ENCODE measurements at places on chromosomes 6 and 20.

- DNase-seq: no peak
These were observed 14.5 kb downstream of the LAMA5 start for GRCh38 chr20:62352402-62353288.

GRCh38 chr6:34593701-34594100 is 37.6 kb upstream of the SPDEF start:
- no peak for DNase-seq

- no peak for DNase-seq
These were observed 88.9 kb upstream of the MRPS10 start for GRCh38 chr6:42306439-42307140.

DNA sequence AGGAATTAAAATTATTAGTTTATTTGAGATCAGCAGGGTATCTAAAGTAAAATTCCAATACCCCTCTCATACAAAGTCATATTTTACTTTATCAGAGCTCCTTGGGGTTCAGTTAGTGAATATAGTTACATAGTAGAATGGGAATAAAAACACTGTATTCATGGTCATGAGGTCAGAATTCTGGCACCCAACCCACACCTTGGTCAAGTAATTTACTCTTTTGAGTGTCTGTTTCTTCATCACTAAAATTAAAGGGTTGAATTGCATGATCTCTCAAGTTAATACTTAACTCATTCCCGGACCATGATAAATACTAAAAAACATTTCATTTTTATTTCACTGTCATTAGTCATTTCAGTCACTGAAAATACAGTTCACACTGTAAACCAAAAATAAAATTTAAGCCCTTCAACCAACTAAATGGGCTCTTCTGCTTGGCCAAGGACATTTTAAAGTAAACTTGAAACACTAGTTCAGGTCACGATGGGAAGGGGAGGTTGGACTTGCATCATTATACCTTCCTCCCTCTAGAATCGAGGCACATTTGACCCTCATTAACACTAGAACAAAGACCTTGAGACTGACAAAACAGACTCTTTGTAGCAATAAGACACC is 21.1 kb upstream of the HLA-DRB1 start:
- DNase-seq: no peak

GRCh38 chr6:125904871-125905270 is 51.7 kb upstream of the HINT3 start:
- DNase-seq: no peak

- no peak for DNase-seq
These were observed 39.3 kb downstream of the SNRNP48 start for GRCh38 chr6:7629321-7629720.

GRCh38 chr6:57147955-57148858 is 23.9 kb upstream of the BAG2 start:
- no peak for DNase-seq

DNA sequence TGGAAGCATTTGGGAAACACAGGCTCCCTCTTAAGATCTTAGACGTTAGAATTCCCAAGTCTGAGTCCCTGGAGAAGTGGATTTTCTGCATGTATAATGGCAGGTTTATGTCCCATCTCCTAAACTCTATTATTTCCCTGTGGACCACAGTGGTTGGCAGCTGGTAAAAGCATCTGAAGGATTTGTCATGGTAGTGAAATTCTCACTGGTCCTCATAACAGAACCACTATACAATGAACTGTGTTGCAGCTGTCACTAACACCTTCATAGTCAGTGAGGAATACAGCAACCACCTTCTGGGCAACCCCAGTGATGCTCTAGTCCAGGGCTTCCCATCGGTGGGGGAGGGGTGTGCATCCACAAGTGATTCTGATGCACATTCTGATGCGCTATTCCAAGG is 396.9 kb downstream of the ZFAND3 start:
- DNase-seq: no peak

GRCh38 chr20:63351811-63352591 is 9.1 kb downstream of the CHRNA4 start:
- DNase-seq: no peak

- no peak for DNase-seq
These were observed 23.2 kb downstream of the LAMA4 start for GRCh38 chr6:112231164-112231563.

- no peak for DNase-seq
These were observed 102.2 kb downstream of the ZNF217 start for GRCh38 chr20:53491462-53491861.

- DNase-seq: no peak
These were observed 94.7 kb upstream of the ZNF322 start for GRCh38 chr6:26754212-26754611.

GRCh38 chr20:2840967-2841531 is 504 bp downstream of the VPS16 start:
- DNase-seq: no peak

GRCh38 chr6:85496009-85496579 is 46.2 kb downstream of the NT5E start:
- no peak for DNase-seq

DNA sequence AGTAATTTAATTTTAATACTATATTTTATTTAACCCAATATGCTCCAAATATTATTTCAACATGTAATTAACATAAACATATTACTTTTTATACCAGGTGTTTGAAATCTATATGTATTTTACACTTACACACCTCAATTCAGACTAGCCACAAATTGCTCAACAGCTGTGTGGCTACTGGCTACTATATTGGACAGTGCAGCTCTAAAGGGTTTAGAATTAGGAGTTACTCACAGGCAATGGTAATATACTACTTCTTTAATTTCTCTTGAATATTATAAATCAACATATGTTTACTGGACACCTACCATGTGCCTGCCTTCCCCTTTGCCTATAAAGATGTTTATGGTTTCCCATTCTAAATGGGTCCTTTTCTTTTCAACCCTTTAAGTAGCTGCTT is 2.3 kb downstream of the MTRF1L start:
- no peak for DNase-seq

DNA sequence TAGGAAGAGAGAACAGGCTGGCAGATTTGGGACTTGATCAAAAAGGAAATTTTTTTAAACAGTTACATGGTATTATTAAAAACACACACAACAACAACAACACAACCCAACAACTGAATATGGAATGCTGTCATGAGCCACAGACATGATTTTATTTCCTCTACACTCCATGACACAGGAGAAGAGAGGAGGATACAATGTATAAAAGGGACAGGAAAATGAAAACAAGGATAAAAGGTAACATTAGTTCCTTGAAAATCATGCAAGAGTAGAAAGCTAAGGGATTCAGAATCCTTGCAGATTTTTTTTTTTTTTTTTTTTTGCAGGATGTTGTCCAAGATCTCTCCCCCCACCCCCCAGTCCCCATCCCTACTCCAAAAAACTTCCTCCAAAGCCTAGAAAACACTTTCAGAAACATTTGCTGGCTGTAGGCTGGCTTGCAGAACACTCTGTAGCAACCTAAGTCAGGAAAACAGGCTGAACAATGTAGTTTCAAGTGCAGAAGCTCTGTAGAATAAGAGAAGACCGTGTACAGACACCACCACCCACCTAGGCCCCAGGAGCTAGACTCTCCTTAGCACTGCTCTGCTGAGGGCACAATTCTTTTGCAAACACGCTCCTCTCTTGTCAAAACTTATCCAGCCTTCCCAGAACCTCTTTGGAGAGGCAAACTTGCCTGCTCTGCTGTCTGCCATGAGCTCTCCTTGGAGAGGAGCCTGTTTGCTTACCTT is 845 bp downstream of the ZMYND8 start:
- no peak for DNase-seq

GRCh38 chr6:74114428-74114827 is 418.4 kb downstream of the CD109 start:
- no peak for DNase-seq

DNA sequence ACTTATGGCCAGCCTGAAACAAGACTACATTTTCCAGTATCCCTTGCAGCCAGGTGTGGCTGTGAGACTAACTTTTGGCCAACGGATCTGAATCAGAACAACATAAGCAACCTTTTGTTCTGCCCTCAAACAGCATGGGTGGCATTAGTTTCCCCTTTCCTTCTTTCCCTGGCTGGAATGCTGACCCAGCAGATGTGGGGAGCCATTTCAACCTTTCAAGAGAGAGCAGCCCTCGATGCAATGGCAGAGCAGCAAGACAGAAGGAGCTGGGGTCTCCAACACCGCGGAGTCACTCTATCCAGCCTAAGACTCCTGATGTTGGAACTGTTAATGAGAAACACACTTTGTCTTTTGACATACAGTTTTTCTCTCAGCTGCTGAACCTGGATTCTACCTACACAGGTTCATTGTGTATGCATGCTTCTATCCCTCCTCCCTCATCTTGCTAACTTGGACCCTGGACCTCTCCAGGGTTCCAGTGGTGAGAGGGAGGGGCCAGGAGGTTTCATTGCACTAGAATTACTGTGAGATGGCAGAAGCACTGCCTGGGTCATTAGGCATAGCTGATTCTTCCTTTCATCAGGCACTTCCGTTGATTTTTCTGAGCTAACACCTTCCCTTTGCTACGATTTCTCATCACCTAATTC is 28.8 kb upstream of the DDR1 start:
- DNase-seq: no peak

DNA sequence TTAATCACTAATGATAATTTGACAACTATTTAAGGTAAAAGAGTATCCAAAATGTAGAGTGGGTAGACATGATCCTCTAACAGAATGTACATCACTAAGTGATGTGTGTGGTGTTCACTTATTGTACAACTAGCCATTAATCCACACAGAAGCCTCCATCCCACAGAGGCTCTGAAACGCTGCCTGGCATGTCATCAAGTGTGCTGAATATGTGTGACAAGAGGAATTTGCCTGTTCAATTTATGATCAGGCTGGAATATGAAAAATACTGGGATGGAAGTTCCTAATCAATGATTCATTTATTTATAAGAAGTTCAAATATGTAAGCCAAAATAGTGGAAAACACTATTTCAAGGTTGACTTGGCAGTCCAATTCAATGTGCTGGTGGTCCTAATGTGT is 72.4 kb downstream of the BACH2 start:
- no peak for DNase-seq

GRCh38 chr6:5811997-5812396 is 194.7 kb downstream of the NRN1 start:
- no peak for DNase-seq

- DNase-seq: no peak
These were observed 118.1 kb downstream of the CEBPB start for GRCh38 chr20:50308513-50309279.

- no peak for DNase-seq
These were observed 382.8 kb upstream of the TSHZ2 start for GRCh38 chr20:52589251-52589812.

DNA sequence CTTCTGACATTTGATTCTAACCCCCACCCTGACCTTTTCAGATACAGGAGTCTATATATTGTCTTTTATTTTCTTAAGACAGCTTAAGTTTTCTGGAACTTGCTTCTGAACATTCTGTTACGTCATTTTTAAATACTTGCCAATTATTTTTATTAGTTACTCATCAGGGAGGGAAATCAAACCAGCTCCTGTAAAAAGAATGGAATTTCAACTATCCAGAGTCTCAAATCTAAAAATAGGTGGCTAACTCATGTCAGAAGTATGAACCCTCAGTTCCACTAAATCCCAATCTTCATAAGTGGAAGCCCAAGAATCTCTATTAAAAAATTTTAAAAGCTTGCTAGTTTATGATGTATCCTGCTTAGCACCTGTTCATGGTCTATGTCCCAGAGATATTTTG is 900.0 kb downstream of the KIF16B start:
- DNase-seq: no peak

GRCh38 chr6:137224799-137225198 is 5.6 kb upstream of the IFNGR1 start:
- no peak for DNase-seq

- DNase-seq: no peak
These were observed 40.1 kb downstream of the TBPL1 start for GRCh38 chr6:133992992-133993680.

DNA sequence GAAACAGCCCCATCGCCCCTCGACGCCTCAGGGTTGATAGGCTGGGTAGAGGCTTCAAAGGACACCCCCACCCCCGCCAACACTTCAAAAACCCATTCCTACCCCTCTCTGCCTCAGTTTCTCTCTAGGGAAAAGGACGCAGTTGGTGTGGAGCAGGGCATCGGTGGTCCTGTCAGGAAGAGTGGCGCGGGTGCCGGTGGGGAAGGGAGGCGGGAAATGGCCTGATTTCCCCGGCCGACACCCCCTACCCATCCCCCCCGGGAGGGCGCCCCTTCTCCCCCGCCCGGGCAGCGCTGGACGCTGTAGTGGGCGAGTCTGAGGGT is 367 bp downstream of the NRSN2 start:
- DNase-seq: no peak

GRCh38 chr6:110731196-110731595 is 84.1 kb downstream of the CDK19 start:
- DNase-seq: no peak

DNA sequence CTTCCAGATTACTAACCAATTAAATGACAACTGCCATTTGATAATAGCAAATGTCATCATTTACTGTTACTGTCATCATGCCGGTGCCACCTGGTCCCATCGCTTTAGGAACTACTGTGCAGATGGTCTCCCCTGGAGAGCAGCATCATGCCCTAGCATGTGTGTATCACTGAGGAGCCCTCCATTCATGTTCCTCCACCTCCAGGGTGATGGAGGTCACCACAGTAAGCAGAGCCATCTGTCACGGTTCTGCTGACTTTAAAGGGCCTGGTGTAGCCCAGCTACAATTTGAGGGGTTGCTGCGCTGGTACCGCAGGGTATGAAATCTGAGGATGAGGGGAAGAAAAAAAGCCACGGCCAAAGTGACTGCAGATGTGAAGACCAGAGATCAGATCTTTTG is 118.8 kb upstream of the KCNK16 start:
- DNase-seq: no peak

GRCh38 chr6:89449193-89449592 is 16.2 kb downstream of the ANKRD6 start:
- no peak for DNase-seq

- no peak for DNase-seq
These were observed 340.2 kb downstream of the HACE1 start for GRCh38 chr6:104519566-104519965.

- DNase-seq: no peak
These were observed 31.2 kb downstream of the FRK start for GRCh38 chr6:116029535-116029934.

DNA sequence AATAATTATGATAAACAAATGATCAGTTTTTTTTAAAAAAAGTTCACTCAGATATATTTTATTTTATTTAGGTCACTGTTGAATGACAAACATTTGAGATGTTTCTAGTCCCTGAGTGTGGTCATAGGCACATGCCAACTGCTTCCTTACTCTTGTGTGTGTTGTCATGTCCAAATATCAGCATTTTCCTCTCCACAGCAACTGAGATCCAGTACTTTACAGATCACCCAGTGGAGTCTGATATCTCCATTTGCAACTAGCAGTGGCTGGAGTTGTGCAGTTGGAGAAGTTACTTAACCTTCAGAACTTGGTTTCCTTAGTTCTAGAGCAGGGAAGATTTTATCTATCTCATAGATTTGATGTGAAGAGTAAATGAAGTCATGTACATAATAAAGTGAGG is 101.3 kb downstream of the MYB start:
- DNase-seq: no peak

Data from cortex of kidney (tissue), 1 donor.